Suppressor macrophage treated with lipopolysaccharide for 1 hour (primary cell): ENCODE measurements at places on chromosomes 4 and X.

DNA sequence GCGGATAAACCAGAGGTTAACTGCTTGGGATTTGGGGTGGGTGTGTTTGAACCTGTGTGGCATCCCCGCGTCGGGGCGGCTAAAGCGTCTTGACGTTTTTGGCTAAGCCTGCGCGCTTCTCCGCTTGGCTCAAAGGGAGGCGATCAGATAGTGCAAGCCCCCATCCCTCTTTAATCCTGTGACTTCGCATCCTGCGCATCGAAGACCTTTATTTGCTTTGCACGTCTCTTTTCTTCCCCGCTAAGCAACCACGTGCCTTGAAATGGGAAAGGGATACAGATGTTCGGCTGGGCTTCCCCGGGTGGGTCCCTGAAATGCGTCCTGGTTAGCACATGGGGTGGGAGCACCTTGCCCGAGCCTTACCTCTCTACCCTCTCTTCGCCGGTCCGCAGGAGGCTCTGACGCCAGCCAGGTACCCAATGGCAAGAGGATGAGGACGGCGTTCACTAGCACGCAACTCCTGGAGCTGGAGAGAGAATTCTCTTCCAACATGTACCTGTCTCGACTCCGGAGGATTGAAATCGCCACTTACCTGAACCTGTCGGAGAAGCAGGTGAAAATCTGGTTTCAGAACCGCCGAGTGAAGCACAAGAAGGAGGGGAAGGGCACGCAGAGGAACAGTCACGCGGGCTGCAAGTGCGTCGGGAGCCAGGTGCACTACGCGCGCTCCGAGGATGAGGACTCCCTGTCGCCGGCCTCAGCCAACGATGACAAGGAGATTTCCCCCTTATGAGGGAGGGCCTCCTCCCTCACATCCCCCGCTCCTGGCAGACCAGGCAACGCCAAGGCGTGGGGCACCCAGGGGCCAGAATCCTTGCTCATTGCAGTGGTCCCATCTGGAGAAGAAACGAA lies 1.5 kb downstream of the GSX2 start:
- DNase-seq, result no peak

DNA sequence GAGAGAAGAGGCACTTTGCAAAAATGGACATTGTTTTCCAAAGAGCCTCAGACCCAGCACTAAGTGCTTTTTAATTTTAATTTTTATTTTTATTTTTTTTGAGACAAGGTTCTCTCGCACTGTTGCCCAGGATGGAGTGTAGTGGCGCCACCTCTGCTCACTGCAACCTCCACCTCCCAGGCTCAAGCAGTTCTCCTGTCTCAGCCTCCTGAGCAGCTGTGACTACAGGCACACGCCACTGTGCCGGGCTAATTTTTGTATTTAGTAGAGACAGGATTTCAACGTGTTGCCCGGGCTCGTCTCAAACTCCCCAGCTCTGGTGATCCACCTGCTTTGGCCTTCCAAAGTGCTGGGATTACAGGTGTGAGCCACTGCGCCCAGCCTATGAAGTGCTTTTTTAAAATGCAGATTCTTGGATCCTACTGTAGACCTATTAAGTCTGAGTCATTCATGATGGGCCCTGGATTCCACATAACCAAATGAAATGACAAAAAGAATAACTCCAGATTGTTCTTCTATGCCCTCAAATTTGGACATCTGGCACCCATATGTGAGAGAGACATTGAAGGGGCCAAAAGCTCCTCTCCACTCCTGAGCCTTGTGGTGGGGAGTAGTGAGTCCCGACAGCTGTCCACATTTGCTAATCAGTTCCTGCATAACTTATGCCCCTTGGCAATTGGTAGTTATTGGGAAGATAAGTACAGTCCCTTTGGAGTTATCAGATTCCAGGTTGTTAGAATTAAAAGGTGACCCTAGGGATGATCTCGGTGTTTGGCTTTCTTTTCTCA lies 3.6 kb downstream of the NOCT start:
- DNase-seq, result no peak

DNA sequence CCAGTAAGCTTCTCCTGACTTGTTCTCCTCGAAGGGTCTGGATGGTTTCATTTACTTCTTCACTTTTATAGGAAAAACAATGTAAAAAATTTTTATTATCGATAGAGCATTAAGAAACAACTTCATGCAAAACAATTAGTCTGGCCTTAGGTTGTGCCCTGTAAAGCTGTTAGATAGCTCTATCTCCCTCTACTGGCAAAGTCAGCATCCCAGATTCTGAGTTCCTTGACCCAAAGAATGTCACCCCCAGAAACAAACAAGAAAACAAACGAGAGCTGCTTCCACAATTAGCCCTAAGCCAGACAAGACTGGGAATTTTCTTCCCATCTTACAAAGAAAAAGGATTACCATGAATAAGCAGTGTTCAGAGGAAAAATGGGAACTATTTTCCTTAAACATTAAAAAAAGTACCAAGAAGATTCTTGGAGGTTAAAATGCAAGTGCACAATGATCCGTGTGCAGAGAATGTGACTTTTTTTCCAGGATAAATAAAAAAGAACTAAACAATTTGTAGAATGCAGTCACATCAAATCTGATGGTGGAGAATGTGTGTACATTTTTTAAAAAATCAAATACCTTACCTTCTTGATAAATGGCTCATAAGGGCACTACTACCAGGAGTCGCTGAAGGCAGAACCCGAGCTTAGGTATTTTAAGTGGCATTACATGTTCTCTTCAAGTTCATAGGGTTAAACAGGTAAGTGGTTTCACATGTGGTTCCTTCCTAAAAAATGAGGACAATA lies 293.2 kb downstream of the FBXO8 start:
- DNase-seq, result peak; percentile 29

DNA sequence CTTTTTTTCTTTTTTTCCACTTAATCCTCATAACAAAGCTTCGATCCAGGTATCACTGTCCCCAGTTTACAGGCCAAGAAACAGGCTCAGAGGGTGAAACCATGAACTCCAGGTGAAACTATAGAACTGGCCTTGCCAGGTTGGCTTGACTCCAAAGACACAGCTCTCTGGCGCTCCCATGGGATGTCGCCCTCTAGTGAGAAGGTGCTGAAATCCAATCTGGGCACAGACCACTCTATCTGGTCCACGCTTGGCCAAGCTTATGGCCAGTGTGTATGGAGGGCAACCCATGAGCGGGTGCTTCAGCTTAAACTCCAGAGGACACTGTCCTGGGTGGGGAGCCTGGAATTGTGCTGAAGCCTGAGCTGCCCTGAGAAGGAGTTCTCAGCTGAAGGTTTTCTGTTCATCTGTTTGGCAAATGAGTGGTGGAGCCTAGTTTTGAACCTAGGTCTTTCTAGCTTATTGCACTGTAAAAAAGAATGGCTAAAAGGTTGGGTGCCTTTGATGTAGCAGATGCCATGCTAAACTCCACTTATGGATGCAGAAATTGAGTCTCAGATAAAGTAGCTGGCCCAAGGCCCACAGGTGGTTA lies 70.5 kb downstream of the SEL1L3 start:
- peak; percentile 23 for DNase-seq

- no peak for DNase-seq
These were observed 325.0 kb downstream of the EVC2 start for GRCh38 chr4:5383191-5383980.

DNA sequence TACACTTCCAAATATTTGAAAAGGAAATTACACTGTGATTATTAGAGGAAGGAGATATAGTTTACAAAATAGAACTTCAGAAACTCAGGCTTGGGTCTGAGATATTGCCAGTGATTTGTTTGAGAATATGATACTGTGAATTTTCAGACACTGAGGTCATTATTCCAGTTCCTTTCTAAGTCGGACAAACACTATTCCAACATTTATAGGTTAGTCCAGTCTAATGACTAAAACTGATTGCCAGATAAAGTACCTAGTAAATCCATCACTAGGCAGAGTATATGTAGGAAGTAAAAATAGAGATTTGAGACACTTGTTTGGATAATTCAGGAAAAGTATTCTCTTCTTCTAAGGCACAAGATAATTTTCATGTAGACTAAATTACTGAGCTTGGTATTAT lies 13.2 kb downstream of the MTTP start:
- DNase-seq, result no peak
